Bronchial smooth muscle cell (primary cell): ENCODE measurements at places on chromosomes 2 and 18. TPM values are rescaled to one million over a fixed set of nuclear protein-coding genes. Genes with fewer than 3 reads are reported as not detected.

The SKOR2 gene
- total RNA-seq: not detected in 2 replicates

The MAP3K20 gene
- 64.2 and 69.4 TPM in 2 replicates for total RNA-seq

The MYL12A gene
- total RNA-seq: 728 and 754 TPM in 2 replicates

The ERBB4 gene
- 0.32 TPM in 1 of 2 replicates, not detected in the other for total RNA-seq

The TXNDC2 gene
- total RNA-seq: 0.16 TPM in 1 of 2 replicates, not detected in the other

The DSG4 gene
- total RNA-seq: not detected in 2 replicates

The LBX2 gene
- total RNA-seq: 3.8 and 6.4 TPM in 2 replicates

The ADNP2 gene
- total RNA-seq: 7.4 and 10.6 TPM in 2 replicates

The IL18RAP gene
- not detected in 2 replicates for total RNA-seq

The DQX1 gene
- total RNA-seq: 0.16 TPM in 1 of 2 replicates, not detected in the other

The NT5C1B gene
- total RNA-seq: not detected in 2 replicates

The GAREM1 gene
- 1.4 and 3.3 TPM in 2 replicates for total RNA-seq

The FEV gene
- total RNA-seq: not detected in 2 replicates

The CIDEA gene
- 0.63 TPM in 1 of 2 replicates, not detected in the other for total RNA-seq

The AGXT gene
- not detected in 2 replicates for total RNA-seq

The CRYBA2 gene
- total RNA-seq: not detected in 2 replicates

The RNU2-63P gene
- 17.5 and 251 TPM in 2 replicates for total RNA-seq

The ADAM23 gene
- total RNA-seq: 6.3 and 11.1 TPM in 2 replicates

The CFC1 gene
- total RNA-seq: not detected in 2 replicates

The IMMT gene
- total RNA-seq: 26.4 and 38.9 TPM in 2 replicates

The CYP1B1 gene
- 52.6 and 76.6 TPM in 2 replicates for total RNA-seq

The DGUOK gene
- total RNA-seq: 21.6 and 35.6 TPM in 2 replicates

The ANKRD23 gene
- total RNA-seq: 0.95 and 1.6 TPM in 2 replicates

The HOXD1 gene
- not detected in 2 replicates for total RNA-seq

The GPR75 gene
- 0.52 and 0.95 TPM in 2 replicates for total RNA-seq

The SLC38A11 gene
- total RNA-seq: 0.09 and 0.47 TPM in 2 replicates

The NAT8 gene
- total RNA-seq: not detected in 2 replicates

The GALNT5 gene
- 30.1 and 160 TPM in 2 replicates for total RNA-seq

The ALPP gene
- not detected in 2 replicates for total RNA-seq

The FSHR gene
- under 0.01 TPM in 1 of 2 replicates, not detected in the other for total RNA-seq

The TTC39C gene
- 13.4 and 28.2 TPM in 2 replicates for total RNA-seq

The PLCL1 gene
- 0.60 and 3.0 TPM in 2 replicates for total RNA-seq

The MROH2A gene
- total RNA-seq: under 0.01 TPM in 1 of 2 replicates, not detected in the other

The IL36A gene
- not detected in 2 replicates for total RNA-seq

The SATB2 gene
- 28.8 and 42.9 TPM in 2 replicates for total RNA-seq

The SERPINB3 gene
- 0.09 TPM in 1 of 2 replicates, not detected in the other for total RNA-seq

The RAB11FIP5 gene
- total RNA-seq: 19.9 and 25.8 TPM in 2 replicates

The B4GALT6 gene
- total RNA-seq: 0.77 and 2.8 TPM in 2 replicates

The SLC35F6 gene
- 26.3 and 33.6 TPM in 2 replicates for total RNA-seq

The DLGAP1 gene
- total RNA-seq: 0.32 and 0.34 TPM in 2 replicates

The LRPPRC gene
- total RNA-seq: 41.9 and 49.0 TPM in 2 replicates

The KLHL41 gene
- total RNA-seq: 2.5 and 16.7 TPM in 2 replicates

The CNTNAP5 gene
- total RNA-seq: not detected in 2 replicates

The GREB1 gene
- 0.47 and 0.60 TPM in 2 replicates for total RNA-seq

The SERPINB7 gene
- 0.79 TPM in 1 of 2 replicates, not detected in the other for total RNA-seq

The CD302 gene
- total RNA-seq: 3.9 and 4.3 TPM in 2 replicates

The SLC1A4 gene
- total RNA-seq: 2.8 and 5.9 TPM in 2 replicates

The DHRS9 gene
- total RNA-seq: 1.3 TPM in 1 of 2 replicates, not detected in the other

The MTCL1 gene
- total RNA-seq: 32.9 and 46.7 TPM in 2 replicates
